Naive B cell (primary cell): ENCODE measurements at places on chromosomes 3 and 15. TPM values are rescaled to one million over a fixed set of nuclear protein-coding genes. Genes with fewer than 3 reads are reported as not detected.

- DNase-seq: peak; percentile 86
Observed at GRCh38 chr3:48446425-48447193, at the start of gene ATRIP. ATRIP (plus strand) TSS chr3:48446737; CDS start chr3:48446846, 109 bp downstream.

DNA sequence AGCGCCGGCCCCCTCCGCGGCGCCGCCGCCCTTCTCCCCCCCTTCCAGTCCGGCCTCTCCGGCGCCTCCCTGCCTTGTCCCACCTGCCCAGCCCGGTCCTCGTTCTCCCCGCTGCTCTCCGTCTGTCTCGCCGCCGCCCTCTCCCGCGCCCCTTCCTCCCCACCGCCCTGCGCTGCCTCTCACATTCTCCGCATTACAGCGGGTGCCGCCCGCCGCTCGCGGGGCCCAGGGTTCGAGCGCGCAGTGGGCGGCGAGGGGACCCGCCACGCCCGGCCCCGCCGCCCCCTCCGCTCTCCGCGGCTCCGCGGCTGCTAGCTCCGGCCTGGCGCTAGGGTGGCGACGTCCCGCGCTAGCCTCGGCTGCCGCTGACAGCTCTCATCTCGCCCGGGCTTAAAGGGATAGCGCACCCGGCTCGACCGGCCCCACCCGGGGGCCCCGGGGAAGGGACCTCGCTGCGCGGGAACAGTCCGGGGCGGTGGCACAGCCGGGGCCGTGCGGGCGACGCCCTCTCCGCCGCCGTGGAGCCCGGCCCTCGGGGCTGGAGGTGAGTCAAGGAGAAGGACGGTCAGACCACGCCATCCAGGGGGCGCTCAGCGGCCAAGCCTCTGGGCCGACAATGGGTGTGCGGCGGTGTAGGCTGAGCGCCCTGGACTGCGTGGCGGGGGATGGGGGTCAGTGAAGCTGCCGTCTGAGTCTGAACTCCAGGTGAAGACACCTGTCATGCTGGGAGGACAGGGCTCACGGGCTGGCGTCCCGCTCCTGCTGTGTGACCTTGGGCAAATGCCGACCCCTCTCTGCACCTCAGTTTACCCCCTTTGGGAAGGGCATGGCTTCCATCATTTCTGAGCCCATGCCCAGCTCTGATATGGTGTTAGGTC, 187.4 kb upstream of the LINGO1 start:
- DNase-seq: no peak

- peak; percentile 63 for DNase-seq
Observed at GRCh38 chr3:10437272-10437994, 68.0 kb downstream of the ATP2B2 start.

GRCh38 chr3:15498431-15499214, 22.9 kb downstream of the COLQ start:
- no peak for DNase-seq

Gene GABRR3
- not detected for polyA plus RNA-seq

Gene MCF2L2
- polyA plus RNA-seq: not detected

DNA sequence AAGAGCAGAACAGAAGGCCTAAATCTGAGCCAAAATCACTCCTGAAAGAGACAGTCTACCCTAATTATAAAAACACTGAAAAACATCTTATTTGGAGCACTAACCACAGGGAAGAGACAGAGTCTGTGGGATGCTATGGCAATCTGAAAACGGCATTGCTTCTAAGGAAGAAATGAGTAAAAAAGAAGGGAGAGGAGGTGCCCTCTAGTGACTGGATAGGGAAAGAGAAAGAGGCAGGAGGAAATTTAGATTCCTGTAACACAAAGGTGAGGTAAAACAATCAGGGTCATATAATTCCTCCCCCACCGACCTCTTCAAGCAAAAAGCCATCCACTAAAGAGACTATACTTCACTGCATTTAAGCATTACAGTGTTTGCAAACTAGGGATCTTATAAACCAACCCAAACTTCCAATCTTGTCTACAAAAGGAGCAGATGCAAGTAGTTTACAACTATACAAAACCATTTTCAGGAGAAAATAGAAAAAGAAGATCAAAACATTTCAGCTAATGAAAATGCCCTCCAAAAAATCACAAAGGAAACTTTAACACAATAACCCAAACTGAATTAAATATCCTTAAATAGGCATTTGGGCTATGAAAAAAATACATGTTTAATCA, 32.6 kb downstream of the HACD2 start:
- no peak for DNase-seq

GRCh38 chr3:15279671-15280402, 52.5 kb downstream of the SH3BP5 start:
- no peak for DNase-seq

Gene RARB
- 0.17 TPM for polyA plus RNA-seq

Gene CTXN2
- not detected for polyA plus RNA-seq

Gene BBX
- 150 TPM for polyA plus RNA-seq

GRCh38 chr15:53716909-53717876, 42.3 kb downstream of the WDR72 start:
- no peak for DNase-seq

GRCh38 chr15:82653483-82654168, 6.5 kb upstream of the CPEB1 start:
- no peak for DNase-seq

DNA sequence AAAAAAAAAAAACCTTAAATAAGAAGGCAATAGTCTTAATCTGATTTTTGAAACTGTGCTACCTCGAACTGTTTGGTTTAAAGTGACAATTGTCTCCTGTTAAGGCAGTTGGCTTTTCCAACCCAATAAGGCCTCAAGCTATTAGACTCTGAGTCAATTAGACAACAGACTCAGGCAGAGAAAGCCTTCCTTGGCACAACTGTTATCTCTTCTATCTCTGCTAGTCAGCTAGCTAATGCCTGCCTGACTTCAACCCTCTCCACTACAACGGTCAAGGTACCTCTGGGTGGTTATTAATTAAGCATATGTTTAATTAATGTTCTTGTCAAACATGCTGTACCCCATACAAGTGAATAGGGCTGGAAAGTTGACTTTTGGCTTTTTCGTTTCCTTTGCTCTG, 110.2 kb upstream of the NLGN1 start:
- DNase-seq: no peak

DNA sequence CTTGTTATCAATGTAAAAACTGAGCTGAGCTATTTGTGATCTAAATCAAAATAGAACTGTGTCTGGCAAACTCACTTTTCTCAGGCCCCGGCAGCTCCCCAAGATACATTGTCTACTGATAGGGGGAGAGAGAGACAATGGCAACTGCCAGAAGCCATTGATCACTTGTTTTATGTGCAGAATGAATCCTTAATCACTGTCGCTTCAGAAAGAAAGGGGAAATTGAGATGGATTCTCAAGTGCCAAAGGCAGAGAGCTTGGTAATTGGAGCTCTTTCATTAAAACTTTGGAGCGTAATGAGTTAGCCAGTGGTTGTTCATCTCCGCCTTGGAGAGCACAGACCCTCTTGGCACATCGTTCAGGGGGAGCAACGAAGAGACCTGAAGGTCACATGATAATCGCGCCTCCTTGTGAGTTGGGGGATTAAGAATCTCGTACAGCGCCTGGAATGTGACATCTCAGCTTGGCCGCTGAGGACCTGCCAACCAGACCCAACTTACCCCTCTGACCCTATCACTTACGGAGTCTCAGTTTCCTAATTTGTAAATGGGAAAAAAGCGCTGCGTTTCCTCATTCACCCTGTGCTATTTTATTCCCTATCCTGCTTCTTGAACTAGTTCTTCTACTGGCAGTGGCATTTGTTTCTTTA, 252.8 kb downstream of the VPS13C start:
- DNase-seq: no peak

DNA sequence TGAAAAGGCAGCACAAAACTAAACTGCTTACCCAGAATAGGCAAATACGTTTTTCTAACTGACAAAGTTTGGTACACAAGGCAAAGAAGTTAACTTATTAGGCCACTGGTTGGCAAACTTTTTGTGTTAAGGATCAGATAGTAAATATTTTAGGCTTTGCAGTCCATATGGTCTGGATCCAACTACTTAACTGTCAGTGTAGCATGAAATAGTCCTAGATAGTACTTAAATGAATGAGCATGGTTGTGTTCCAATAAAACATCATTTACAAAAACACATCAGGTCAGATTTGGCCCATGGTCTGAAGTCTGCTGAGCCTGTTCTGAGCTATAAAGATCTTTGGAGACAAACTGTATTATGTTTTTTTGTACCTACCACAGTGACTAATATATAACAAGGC, 136.9 kb downstream of the PCCB start:
- no peak for DNase-seq

DNA sequence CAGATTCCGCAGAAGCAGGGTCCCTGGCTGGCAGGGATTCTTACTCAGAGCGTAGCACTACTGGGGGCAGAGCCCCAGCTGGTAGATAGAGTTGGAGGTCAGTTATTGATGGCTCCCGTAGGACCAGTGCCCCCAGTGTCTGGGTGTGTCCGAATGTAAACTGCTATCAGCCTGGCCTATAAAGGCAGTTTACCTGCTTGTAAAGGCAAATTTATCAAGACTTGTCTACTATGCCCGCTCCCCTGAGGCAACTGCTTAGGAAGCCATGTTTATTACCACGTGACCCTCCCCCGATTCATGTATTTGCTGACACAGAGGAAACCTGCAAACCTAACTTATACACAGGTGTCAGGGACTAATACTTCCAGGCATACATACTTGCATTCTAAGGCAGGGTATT, 607 bp upstream of the PPP1R14D start:
- DNase-seq: no peak

- DNase-seq: no peak
Observed at GRCh38 chr15:70505411-70505919, 257.9 kb downstream of the UACA start.

GRCh38 chr3:67094774-67095173, 96.7 kb downstream of the KBTBD8 start:
- no peak for DNase-seq

- no peak for DNase-seq
Observed at GRCh38 chr3:139308560-139308959, 35.3 kb upstream of the MRPS22 start.

DNA sequence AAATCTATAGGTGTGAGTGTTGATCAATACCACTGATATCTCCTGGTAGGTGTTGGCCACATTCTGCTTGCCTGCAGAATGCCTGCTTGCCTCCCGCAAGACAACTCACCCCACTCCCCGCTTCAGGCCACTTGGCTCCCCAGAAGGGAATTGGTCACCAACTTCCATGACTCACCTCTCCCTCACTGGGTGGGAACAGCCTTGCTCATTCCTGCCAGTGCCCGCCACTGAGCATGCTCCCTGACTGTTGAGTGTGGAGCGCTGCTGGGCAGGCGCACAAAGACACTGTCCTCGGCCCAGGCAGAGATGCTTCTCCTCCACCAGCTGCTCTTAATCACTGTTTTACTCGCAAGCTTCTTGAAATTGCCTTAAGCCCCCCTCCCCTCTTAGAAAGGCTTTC, 57.3 kb upstream of the PPP2R3A start:
- DNase-seq: no peak

DNA sequence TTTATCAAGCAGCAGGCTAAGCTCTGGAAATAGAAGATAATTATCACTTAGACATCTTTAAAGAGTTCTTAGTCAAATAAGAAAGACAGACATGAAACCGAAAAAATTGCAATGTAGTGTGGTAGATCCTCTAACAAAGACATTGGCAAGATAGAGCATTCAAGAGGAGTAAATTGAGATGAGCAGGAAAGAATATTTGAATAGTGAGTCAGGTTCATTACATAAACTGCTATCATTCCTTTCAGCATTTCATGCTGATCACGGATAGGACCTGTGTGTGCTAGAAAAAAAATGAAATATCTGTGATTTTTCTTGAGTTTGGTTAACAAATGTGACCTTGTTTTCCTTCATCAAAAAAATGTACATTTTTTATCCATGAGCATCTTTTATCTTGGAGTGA, 460.9 kb downstream of the OTOL1 start:
- DNase-seq: no peak

DNA sequence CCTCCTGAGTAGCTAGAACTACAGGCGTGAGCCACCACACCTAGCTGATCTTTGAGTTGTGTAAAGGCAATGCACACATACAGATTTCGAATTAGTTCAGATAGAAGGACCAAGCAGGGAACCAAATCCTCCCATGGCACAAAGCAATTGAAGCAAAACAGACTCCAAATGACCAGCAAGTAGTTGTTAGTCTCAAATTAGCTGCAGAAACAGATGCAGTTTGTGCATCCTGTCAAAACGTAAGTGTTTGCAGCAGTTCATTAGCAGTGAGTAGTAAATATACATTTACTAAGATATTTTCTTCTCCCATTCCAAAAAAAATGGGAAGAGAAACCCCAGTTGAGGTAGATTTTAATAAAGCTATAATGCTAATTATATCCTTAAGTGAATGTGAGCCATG, 15.8 kb upstream of the FAM174B start:
- DNase-seq: no peak

Gene TM4SF1
- polyA plus RNA-seq: not detected

- no peak for DNase-seq
Observed at GRCh38 chr3:128051459-128051836, 789 bp upstream of the SEC61A1 start.

DNA sequence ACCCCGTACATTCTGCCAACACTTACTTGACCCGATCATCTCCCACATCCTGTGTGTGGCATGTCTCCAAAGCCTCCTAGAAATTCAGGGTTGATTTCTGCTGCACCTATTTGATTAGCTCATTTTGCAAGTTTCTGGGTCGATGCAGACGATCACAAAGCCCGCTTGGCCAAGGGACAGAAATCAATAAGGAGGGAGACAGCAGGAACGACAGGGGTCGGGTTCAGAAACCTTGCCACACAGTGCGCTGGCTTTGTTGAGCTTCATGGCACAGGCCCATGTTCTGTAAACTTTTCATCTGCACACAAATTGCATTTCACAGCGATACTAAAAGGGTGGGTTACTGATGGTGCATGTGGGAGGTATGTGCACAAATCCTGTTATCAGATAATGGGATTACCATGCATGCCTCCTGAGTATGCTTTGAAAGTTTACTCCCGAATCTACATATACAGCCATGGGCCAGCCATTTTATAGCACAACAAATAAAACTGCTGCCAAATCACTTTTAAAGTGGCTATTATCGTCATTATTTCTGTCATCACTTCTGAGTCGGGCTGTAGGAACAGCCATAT, 95.9 kb upstream of the ATP11B start:
- no peak for DNase-seq

Gene CHRM5
- polyA plus RNA-seq: not detected

Gene NR2E3
- polyA plus RNA-seq: 0.12 TPM

DNA sequence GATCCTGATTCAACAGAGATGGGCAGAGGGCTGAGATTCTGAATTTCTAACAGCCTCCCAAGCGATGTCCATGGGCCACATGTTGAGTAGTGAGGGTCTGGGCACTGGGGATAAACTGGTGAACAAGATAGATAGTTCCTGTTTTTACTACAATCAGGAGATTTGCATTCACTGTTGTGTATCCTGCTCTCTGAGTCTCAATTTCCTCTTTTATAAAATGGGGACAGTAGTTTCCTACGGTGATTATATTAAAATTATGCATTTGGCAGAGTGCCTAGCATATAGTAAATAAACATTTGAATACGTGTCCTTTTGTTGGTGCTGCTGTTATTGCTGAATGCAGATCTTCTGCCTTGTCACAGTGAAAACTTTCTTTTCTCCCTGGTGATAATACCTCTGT, 102.5 kb downstream of the MYH15 start:
- DNase-seq: peak; percentile 27

- no peak for DNase-seq
Observed at GRCh38 chr3:93924491-93924890, 49.2 kb downstream of the PROS1 start.
